ENCODE measurements at places on chromosomes 11 and 22.

GRCh38 chr11:1875093-1875850, 16.4 kb downstream of the PRR33 start:
- DNase-seq = no peak

- no peak for DNase-seq
Measured at GRCh38 chr11:14460147-14460546, 39.5 kb downstream of the COPB1 start.

- no peak for DNase-seq
Measured at GRCh38 chr11:24617856-24618255, 121.0 kb downstream of the LUZP2 start.

GRCh38 chr22:46229701-46230100, 20.4 kb downstream of the CDPF1 start:
- no peak for DNase-seq

GRCh38 chr11:128595221-128595620, 7.9 kb upstream of the ETS1 start:
- no peak for DNase-seq

GRCh38 chr22:40679964-40680818, 907 bp downstream of the MCHR1 start:
- DNase-seq = no peak
